Activated CD8-positive, alpha-beta memory T cell treated with anti-CD3 and anti-CD28 coated beads for 4 hours (primary cell): ENCODE measurements at places on chromosomes 5 and 9.

GRCh38 chr9:100217536-100217935, 118.5 kb downstream of the INVS start:
- no peak for DNase-seq

DNA sequence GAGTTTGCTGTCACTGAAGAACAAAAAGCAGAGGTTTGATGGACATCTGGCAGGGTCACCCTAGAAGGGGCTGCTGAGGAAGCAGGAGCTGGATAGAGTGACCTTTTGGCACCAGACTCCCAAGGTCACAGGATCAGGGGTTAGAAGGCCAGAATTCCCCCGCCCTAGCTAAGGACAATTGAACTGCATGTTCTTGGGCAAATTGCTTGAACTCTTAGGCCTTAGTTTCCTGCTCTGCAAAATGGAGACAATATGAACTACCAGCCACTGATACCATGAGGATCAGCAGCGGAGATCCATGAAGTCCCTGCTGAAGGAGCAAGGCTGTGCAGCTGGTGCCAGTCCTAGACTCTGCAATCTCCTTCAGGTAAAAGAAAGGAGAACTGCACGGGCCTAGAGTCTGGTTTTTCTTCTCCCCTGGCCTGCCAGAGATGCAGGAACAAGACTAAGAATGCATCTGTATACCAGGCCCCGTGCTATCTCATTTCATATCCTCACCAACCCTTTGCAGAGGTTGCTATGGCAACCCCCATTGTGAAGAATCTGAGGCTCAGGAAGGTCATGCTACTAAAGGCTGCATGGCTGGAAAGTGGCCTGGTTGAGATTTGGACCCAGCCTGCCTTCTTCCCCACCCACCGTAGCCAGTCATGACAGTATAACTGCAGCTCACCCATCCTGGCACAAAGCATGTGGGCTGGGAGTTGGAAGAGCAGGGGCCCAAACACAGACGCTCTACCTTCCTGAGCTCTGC, 33.7 kb downstream of the CAMK2A start:
- no peak for DNase-seq

DNA sequence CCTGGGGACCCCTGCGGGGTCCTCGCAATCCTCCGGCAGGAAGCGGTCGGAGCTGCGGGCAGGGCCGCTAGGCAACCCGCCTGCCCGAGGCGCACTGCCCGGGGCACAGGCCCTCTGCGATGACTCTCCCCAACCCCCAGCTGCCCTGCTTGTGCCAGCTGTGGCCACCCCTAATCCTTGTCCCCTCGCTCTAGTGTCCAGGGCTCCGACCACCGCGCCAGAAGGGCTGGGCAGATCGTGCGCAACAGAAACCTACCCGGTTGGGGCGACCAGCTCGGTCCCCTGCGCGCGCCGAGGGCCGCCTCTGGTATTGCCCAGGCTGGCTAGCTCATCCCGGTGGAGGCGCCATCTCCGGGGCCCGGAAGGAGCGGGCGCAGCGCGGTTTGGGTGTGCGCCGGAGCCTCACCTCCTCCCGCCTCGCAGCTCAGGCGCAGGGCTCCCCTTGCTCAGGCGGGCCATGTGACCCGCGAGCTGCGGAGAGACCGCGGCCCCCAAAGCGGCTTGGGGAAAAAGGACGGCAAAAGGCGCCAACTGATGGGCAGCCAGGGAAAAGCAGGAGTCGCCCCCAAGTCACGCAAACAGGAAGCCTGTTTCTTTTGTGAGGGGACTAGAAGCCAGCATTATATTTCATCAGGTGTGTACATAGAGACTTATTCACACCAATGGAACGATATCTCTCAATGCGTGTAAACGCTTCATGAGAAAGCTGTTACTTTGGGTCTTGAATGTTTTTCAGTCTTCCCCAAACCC, 46.8 kb upstream of the RNF20 start:
- DNase-seq, result no peak

GRCh38 chr5:172274951-172275753, 8.4 kb downstream of the UBTD2 start:
- no peak for DNase-seq

- DNase-seq, result no peak
Measured at GRCh38 chr5:137395011-137395755, 103.9 kb downstream of the SPOCK1 start.

GRCh38 chr9:89865981-89866380, 261.2 kb downstream of the GADD45G start:
- DNase-seq, result no peak

- DNase-seq, result no peak
Measured at GRCh38 chr5:140242099-140242498, 60.8 kb downstream of the PFDN1 start.

GRCh38 chr5:54108136-54108535, 202.2 kb downstream of the ARL15 start:
- no peak for DNase-seq

DNA sequence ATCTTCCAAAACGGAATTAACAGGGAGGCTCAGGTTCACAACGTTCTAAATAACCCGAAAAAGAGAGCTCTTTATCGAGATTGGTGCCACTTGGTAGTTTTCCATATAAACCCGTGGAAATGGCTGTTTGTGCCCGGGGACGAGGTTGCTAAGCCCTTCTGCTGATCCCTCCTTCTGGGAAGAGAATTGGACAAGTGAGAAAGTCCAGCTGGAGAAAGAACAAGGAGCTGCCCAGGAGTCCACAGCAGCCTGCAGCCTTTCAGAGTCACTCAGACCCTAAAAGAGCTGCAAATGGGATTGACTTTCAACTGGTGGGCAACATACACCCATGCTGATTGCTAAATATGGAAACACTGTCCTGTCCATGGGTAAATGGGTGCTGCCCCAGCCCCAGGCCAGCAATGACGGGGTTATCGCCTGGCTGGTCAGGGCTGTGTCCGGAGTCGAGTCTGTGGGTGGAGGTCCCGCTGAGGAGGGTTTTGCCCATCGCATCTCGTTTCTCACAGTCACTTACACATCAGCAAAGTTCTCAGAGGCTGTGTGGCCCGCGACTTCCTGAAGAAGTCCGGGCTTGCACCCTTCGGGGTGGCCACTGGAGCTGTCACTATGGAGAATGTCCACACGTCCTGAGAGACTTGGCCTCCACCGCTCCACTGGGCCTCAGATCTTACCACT, 40.7 kb upstream of the HSD17B3 start:
- DNase-seq, result no peak

- DNase-seq, result no peak
Measured at GRCh38 chr9:94932652-94933510, 206.4 kb downstream of the AOPEP start.

DNA sequence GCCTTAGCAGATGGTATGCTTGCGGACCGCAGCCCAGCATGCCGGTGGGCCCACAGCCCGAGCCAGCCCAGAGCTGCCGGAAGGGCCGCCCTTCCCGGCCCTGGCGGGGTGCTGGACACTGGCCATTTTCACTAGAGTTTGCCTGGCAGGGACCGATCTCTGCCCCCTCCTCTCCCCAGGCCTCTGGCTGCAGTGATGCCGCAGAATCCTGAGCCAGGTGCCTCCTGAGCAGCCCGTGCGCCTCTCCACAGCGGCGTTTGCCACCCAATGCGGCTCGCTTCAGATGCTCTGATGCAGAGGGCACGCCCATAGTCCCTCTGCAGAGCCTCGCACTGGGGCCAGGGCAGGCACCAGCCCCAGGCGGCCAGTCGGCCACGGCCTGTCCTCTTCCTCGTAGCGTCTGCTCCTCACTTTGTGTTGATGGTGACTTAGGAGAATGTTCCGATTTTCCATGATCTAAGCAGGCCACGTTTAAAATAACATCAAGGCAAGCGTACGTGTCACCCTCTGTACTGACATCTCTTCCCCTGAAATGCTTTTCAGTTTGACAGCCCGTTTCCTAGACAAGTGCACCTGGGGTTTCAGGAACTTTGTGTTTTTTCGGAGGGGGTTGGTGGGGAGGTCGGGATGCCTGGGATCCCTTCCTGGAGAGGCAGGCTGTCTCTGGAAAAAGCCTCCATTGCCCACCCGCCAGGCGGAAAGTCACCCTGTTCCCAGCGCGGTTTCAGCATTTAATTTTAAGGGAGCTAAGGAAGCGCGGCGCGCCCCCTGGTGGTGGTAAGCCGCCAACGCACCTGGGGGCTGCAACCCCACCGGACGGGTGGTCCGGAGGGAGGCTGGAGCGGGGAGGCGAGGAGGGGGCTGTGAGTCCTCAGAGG, 29.8 kb upstream of the HMCN2 start:
- DNase-seq, result peak; percentile 42

- DNase-seq, result no peak
Measured at GRCh38 chr5:141874262-141874964, 3.8 kb downstream of the PCDH1 start.

GRCh38 chr5:135714126-135714894, 120.2 kb upstream of the SLC25A48 start:
- no peak for DNase-seq

- no peak for DNase-seq
Measured at GRCh38 chr9:129400971-129401622, 219.8 kb downstream of the C9orf50 start.

- DNase-seq, result no peak
Measured at GRCh38 chr9:136656795-136657611, 5.7 kb upstream of the EGFL7 start.

- DNase-seq, result peak; percentile 80
Measured at GRCh38 chr9:137129456-137130175, 9.3 kb upstream of the GRIN1 start.

GRCh38 chr5:77167695-77168121, 42.8 kb upstream of the PDE8B start:
- DNase-seq, result no peak

DNA sequence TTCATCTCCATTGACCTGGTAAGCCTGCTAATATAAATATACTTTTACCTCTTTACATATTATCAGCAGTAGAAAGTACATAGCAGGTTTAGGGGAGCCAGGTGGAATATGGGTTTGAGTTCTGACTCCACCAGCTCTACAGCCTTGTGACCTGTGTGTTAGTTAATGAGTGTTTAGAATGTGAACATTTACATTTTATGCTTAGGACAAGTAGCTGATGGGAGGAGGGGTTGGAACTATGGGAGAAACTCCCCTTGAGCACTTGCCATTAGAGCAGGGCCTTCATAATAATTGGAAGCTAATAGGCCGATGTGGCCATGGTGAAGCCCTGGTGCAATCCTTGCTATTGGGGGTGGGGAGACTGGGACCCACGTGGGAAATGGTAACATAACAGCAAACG, 148.3 kb upstream of the NTRK2 start:
- DNase-seq, result no peak

DNA sequence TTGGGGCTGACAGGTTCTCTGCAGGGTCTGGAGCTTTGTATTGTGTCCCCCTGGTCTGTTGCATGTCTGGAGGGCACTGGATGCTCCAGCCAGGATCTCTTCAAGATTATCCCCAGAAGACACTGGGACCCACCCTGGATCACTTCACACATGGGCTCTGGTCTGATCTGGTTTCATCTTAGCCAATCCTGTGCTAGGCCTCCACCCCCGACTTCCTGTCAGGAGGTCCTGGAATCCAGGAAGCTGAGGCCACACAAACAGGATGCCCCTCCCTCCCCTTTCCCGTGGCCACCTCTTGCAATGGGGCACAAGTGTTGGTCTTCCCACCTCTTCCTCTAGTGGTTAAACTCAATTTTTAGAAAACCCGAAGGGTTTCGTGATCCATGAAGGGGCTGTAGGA, 242.6 kb upstream of the MVB12B start:
- DNase-seq, result no peak

DNA sequence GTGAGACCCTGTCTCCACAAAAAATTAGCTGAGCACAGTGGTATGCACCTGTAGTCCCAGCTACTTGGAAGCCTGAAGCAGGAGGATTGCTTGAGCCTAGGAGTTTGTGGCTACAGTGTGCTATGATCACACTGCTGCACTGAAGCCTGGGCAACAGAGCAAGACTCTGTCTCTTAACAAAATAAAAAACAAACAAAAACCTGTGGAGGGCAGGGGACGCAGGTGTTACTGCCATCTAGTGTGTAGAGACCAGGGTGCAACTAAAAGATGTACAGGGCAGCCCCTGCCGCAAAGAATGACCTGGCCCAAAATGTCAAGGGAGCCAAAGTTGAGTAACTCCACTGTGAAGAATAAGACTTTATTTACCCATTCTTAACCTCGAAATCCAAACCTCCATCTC, 27.1 kb downstream of the ASPN start:
- no peak for DNase-seq

GRCh38 chr9:82560457-82560904, 502.5 kb downstream of the RASEF start:
- no peak for DNase-seq

GRCh38 chr5:149674686-149675085, 55.4 kb upstream of the PPARGC1B start:
- DNase-seq, result no peak

DNA sequence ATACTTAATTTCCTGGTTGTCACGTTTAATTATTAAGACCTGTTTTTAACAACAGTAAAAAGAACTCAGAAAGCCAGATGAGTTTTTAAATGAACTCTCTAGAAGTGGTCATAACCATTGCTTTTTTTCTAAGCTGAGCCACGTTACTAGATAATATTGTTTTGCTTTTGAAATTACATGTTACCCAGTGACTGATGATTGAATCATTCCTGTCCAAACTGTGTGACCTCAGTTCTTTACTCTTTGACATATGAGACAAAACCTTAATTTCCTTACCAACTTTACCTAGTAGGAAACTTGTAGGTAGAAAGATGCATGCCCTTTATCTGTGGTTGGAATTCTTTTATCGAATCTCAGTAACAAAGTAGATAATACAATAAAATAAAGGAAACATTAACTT, 411.7 kb downstream of the SH3GL2 start:
- no peak for DNase-seq

DNA sequence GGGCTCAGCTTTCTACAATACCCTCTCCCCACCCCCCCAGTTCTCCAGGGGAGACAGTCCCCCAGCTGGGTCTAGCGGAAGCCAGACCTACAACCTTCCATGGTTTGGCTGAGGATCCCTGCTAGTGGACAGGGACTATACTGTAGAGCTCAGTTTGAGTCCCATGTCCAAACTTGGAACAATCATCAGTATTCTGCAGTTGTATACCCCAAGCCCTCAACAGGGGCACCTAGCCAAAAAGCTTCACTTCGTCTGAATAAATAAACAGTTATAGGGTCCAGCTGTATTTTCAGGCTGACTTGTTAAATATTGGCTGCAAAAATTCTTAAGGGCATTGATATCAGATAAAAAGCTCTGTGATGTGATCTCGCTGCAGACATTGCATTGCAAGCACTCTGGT, 15.4 kb upstream of the C9 start:
- DNase-seq, result no peak

DNA sequence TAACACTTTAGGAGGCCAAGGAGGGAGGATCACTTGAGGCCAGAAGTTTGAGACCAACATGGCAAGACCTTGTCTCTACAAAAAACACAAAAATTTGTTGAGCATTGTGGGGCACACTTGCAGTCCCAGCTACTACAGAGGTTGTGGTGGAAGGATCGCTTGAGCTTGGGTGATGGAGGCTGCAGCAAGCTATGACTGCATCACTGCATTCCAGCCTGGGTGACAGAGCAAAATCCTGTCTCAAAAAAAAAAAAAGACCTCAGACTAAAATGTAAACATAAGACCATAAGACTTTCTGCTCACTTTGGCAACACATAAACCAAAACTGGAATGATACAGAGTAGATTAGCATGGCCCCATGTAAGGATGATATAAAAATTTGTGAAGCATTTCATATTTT, 24.6 kb upstream of the NANS start:
- no peak for DNase-seq
